ENCODE measurements at places on chromosomes 2 and 18. TPM values are rescaled to one million over a fixed set of nuclear protein-coding genes. Genes with fewer than 3 reads are reported as not detected.

- DNase-seq: no peak
Measured at GRCh38 chr18:12258719-12259705, 4.9 kb downstream of the CIDEA start.

- no peak for DNase-seq
Measured at GRCh38 chr2:209002054-209002453, 421.8 kb upstream of the MAP2 start.

RETREG2 gene
- total RNA-seq: 54.8 TPM

DNA sequence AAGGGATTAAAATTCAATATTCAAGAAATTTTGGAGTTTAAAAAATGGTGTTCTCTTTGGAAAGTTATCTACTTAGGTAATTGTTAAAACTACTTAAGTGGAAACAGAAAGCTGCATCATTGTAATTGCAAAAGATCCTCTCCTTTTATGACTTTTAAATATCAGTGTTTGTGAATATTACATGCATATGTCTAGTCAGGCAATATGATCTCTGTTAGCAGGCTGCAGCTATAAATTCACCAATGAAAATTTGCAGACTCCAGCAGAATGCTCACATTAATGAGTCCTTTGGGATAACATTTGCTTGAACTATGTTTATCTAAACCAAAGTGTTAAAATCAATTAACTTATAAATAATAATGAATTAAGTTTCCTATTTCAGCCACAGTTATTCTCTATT, 59.2 kb upstream of the CSRNP3 start:
- no peak for DNase-seq

TRABD2A gene
- 0.68 TPM for total RNA-seq

DNA sequence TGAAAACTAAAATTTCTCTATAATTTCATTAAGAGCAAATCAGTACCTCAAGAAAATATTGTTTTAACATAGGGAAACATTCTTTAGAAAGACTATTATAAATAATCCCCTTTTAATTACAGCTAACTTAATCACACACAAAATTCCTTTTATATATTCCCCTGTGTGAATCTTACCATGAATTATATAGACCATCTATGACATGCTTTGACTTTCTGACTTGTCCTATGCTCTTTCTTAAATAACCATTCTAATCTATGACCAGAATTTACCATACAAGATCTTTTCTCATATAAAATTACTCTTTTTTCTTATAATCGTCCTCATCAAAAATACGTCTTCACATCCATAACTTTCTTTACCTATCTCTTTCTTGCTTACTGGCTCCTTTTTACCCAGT, 824.2 kb upstream of the FAM98A start:
- DNase-seq: no peak

DNA sequence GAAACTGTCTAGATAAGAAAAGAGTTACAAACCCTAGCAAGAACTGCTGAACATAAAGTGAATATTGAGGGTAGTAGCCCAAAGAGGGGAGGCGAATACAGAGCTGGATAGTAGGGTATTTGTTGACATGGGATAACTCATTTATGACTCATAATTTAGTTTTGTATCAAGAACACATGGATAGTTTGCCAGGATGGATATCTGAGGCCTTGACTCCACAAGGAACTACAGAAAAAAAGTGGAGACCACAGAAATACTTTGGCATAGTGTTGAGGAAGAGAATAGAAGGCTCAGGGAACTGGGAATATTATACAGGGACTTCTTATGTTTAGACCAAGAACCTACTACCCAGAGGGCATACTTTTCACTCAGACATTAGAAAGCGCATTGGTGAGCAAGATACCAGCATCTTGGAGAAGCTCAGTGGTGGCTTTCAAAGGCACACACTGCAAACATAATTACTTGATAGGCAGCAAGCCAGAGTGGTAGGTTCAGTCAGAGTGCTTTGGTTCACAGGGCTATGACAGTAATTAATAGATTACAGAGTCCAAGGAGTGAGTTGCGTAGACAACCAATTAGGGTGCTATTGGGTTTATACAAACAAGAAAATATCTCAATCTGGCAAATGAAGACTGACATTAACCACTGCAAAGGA, 51.9 kb upstream of the ZBTB7C start:
- DNase-seq: no peak

DNA sequence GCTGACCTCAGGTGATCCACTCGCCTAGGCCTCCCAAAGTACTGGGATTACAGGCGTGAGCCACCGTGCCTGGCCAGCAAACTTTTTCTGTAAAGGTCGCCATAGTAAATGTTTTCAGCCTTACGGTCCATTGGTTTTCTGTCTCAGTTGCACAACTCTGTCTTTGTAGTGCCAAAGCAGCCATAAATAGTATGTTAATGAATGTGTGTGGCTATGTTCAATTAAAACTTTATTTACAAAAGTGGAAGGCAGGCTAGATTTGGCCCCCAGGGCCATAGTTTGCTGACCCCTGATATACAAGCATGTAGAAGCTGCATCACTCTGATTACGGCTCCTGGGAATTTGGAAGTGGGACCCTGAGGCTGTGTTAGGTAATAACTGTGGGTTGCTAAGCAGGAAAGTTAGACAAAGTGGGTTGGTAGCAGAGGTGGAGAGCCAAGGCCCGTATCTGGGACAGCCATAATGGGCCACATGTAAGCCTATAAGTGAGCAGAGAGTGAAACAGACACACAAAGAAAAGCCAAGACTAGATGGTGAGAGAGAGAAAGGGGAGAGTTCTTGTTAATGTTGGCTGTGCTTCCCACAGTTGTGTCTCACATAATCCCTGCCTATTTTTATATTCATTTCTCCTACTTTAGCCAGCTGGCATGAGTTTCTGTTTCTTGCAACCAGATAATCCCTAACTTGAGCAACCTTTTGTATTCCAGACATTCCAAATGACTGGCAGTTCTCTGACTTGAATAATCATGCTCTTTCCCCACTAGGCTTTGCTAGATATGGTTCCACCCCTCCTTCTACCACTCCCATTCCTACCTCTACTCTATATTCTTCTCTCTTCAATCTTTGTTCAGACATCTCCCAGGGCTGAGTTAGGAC, 223.3 kb upstream of the STON1 start:
- no peak for DNase-seq

- DNase-seq: peak; percentile 19
Measured at GRCh38 chr2:238488347-238488826, 61.7 kb downstream of the ASB1 start.

OSR1 gene
- 0.18 TPM for total RNA-seq

DNA sequence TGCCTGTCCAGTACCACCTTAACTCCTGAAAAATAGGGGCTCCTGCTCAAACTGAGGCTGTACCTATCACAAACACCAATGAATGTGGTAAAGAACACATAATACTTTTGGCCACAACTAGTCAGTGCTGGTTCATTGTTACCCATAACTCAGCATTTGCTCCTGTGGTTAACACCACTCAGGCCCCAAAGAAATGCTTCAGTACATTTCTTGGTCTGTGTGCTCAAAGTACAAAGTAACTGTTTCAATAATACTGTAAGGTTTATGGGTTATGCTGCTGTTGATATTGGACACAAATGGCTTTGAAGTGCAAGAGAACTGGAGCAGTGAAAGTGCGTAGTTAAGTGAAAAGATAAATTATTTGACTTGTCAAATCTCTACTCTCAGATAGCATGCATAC, 95.0 kb upstream of the TACR1 start:
- no peak for DNase-seq

IL1RN gene
- total RNA-seq: 16.0 TPM

DNA sequence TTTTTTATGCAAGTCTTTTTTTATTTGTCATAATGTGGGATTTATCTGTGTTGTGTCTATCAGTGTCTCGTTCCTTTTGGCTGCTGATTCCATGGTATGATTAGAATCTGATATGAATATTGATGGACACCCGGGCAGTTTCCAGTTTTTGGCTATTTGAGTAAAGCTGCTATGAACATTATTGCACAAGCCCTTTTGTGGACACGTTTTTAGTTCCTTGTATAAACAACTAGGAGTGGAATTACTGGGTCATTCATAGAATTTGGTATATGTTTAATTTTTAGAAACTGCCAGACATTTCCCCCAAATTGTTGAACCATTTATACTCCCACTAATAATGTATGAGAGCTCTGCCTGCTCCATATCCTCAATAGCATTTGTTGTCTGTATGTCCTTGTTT, 26.6 kb downstream of the HK2 start:
- DNase-seq: no peak

- no peak for DNase-seq
Measured at GRCh38 chr2:177547122-177547521, 154.5 kb downstream of the AGPS start.

- DNase-seq: no peak
Measured at GRCh38 chr2:134104754-134105153, 149.1 kb upstream of the MGAT5 start.

UGT1A5 gene
- total RNA-seq: 4.6 TPM

- no peak for DNase-seq
Measured at GRCh38 chr2:240225660-240226475, 85.4 kb upstream of the OTOS start.

TGFA gene
- 5.0 TPM for total RNA-seq

GRCh38 chr2:10894264-10894935, 17.3 kb upstream of the KCNF1 start:
- no peak for DNase-seq

DNA sequence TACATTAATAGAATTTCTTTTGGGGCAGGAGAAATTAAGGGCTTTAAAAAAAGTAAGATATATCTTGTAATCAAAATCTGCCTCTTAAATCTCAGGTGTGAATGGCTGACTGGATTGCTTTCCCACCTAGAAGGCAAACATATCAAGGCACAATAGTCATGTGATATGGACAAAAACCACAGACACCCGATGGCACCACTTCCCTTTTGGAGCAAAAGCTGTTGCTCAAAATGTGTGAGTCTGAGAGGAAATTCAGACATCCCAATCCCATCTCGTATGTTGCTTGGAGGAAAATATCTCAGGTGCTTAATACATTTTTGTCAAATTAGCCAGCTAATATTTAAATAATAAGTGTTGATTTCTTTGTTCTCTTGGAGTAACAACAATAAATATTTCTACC, 120.7 kb downstream of the KCNF1 start:
- DNase-seq: no peak

All from left lobe of liver (tissue), 2 donors.